D341Med (cell line): ENCODE measurements at places on chromosomes 4 and X.

GRCh38 chrX:10833299-10834169 is 213.1 kb upstream of the MID1 start:
- DNase-seq = no peak

GRCh38 chr4:17662694-17663093 is 48.3 kb downstream of the MED28 start:
- DNase-seq = no peak

DNA sequence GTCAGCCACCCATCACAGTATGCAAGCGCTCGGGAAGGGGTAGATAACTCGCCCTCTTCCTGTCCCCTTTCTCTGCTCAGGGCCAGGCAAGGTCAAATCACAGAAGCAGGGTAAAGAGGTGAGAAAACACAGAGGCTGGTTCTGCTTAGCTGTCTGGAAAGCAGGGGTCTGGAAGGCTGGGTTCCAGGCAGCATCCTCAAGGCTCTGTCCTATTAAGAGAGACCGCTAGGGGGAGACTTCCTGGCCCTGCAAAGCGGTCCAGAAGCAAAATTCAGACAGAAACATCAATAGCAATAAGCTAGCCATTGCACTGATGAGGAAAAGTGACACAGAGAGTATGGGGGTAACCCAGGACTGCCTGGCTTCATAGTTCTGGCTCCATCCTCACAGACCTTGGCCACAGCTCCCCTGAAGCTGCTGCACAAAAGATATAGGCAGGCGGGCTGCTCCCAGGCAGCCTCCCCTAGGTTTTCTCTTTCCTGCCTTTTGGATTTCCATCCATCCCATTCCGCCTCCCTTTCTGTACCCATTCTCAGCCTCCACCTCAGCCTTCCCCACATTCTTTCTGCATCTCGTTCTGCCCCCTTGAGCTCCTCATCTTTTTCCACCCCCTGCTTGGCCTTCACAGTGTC is 308.5 kb downstream of the EVC2 start:
- peak; percentile 45 for DNase-seq

DNA sequence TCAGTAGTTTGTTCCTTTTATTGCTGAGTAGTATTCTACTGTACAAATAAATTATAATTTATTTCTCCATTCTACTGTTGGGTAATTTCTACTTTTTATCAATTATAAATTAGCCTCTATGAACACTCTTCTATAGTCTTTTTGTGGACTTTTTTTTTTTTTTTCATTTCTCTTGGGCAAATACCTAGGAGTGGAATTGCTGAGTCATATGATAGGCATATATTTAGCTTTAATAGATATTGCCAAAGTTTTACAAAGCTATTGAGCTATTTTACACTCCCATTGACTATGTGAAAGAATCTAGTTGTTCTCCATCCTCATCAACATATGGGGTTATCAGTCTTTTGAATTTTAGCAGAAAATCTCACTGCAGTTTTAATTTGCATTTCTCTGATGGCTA is 12.6 kb downstream of the NYX start:
- DNase-seq = no peak

- DNase-seq = no peak
Measured at GRCh38 chr4:156766846-156767245, 204.8 kb downstream of the PDGFC start.

GRCh38 chrX:40402831-40403533 is 177.8 kb upstream of the ATP6AP2 start:
- no peak for DNase-seq

- no peak for DNase-seq
Measured at GRCh38 chr4:89111833-89112563, 665 bp downstream of the TIGD2 start.

- DNase-seq = no peak
Measured at GRCh38 chrX:9278475-9279233, 186.2 kb upstream of the TBL1X start.

DNA sequence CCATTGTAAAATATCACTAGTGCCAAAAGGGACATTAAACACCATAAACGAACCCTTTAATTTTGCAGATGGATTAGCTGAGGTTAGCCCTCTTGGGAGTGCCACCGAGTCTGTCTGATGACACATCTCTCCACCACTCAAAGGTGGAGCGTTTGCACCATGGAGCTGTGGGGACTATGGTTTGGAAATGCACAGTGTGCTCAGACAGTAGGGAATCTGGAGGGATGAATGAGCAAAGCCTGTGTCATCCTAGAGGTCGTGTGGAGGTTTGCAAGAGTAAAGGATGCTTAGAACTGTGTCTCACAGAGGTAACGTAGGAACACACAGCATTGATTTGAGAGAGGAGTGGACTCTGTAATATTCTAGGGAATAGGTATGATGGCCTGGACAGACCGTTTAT is 93.7 kb downstream of the CLNK start:
- no peak for DNase-seq

GRCh38 chrX:109843963-109844751 is 111.1 kb upstream of the ACSL4 start:
- DNase-seq = no peak
